Cerebellar cortex (tissue), 1 donor: ENCODE measurements at places on chromosomes 2 and 18.

DNA sequence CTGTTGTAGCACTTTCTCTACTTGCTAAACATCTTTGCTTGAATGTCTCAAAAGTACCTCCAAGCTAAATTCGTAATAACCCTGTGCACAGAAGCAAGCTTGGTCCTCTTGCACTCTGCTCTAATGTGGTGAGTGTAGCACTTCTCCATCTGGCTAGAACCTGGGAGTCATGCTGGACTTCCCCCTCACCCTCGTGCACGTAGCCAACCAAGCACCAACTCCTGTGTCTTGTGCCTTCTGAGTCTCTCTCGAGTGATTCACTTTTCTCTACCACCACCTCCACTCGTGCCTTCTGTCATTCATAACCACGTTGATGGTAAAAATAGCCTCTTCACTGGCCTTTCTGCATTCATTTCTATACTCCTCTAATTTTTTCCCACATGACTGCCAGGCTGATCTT is 91.9 kb upstream of the KCNE4 start:
- no peak for DNase-seq

- no peak for DNase-seq
Observed at GRCh38 chr2:217329023-217329431, 469.2 kb upstream of the TNP1 start.

GRCh38 chr18:7230626-7231349 is at the start of gene LRRC30:
TSS of gene LRRC30 (plus strand) at chr18:7231089. CDS start at chr18:7231139, 50 bp downstream.
- no peak for DNase-seq

- no peak for DNase-seq
Observed at GRCh38 chr2:24077535-24077877, 1.4 kb upstream of the SF3B6 start.

DNA sequence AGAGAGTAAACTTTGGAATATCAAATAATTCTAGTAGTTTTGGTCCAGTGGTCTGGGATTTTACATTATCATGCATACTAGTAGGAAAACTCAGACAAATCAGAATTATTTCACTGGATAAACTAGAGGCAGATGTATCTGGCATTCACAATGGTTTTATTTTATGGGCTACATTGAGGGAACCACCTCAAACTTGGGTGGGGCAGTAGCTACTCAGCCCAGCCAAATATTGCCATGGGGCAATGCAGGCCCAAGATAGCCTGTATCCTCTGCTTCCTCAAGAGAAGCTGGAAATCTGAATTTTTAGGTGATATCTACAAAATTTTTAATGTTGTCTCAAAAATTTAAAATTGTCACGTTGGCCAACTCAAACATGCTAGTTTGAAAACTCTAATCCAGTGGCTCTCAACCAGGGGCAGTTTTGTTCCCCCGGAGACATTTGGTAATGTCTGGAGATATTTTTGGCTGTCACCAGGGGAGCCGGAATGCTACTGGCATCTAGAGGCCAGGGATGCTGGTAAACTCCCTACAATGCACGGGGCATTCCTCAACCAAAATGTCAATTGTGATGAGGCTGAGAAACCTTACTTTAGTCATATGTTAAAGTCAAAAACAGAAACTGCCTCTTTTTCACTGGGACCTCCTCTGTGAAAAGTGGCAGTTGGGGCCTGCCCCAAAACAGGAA is 172.8 kb upstream of the SPRED2 start:
- DNase-seq, result no peak

- no peak for DNase-seq
Observed at GRCh38 chr2:215773728-215774127, 239.6 kb downstream of the MREG start.

DNA sequence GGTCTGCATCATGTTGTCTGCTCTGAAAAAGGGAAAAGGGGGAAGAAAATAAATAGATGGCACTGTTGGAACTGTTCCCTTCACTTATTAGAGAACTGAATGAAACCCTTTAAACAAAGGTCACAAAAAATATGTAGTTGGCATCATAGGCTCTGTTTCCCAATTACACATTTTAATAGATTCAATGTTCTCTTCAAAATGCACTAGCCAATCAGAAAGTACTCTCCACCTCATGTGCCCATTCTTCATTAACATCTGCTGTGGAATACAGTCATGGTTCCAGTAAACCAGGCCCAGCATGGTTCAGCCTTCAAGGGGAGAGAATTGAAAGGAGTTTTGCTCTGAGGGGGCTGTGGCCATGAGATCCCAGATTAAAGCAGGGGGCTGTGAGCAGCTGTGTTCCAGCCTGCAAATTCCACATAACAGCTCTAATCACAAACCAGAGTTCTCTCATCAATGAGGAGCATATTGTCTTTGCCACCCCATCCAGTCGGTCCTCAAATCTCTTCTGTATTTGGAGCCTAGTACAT is 165.9 kb upstream of the CREB1 start:
- no peak for DNase-seq

GRCh38 chr2:110167326-110168000 is 37.4 kb downstream of the NPHP1 start:
- DNase-seq, result no peak

- no peak for DNase-seq
Observed at GRCh38 chr2:102109016-102109415, 33.5 kb upstream of the IL1R1 start.

GRCh38 chr2:40421631-40422297 is 30.1 kb downstream of the SLC8A1 start:
- no peak for DNase-seq

DNA sequence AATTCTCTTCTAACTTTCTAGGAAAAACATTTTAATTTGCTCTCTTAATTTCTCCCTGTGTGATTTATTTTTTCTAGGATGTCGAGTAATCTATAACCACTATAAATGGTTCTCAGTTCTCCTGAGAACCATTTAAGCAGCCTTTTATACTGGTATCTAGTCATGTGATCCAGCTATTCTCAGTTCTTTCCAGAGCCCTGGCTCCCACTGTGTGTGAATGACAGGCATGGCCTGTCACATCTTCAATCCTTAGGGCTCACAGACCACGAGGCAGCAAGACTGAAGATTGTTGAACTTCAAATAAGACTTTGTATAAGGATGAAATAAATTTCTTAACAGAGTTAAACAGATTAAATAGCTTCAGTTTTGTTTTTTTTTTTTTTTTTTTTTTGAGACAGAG is 219.4 kb downstream of the HNMT start:
- no peak for DNase-seq

GRCh38 chr2:238438856-238439849 is 12.4 kb downstream of the ASB1 start:
- no peak for DNase-seq

GRCh38 chr2:161238265-161238559 is 70.0 kb upstream of the PSMD14 start:
- DNase-seq, result no peak

GRCh38 chr2:102103992-102104871 is 38.3 kb upstream of the IL1R1 start:
- DNase-seq, result no peak
